HCT116 (cell line): ENCODE measurements at places on chromosomes 3 and 15.

DNA sequence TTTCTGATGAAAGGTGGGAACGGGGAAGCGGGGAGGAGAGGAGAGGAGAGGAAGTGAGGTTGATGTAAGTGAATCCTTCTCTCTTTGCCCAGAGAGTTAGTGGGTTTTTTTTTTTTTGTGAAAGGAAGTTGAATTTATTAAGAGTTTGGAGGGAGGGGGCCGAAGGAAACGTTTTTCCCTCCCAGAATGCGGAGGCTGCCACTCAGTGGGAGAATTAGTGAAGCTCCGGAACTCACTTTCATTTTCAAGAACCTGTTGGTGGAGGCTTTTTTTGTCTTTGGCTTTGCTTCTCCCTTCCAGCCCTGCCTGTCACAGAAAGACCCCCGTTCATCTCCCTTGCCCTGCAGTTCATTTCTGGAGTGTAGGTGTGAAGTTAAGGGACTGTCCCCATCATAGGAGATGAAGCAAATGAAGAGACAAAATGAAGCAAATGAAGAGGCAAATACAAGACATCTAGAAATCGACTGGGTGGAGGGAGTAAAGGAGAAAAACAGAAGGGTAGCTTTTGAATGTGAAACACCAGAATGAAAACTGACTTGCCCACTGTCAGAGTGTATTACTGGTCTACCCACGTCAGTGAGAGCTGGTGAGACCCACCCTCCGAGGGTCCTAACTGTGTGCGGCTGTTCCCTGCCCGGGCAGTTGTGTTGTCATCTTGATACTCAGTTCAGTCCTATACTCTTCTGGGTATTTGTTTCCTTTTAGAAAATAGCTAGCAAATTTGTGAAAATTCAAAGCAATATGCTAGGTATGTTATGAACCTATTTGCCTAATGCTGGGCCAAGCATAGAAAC is 91.5 kb downstream of the ITPR1 start:
- no peak for DNase-seq
- H3K36me3 ChIP-seq, result no peaks in the 10 kb centered on the region
- H3K27me3 ChIP-seq, result no peaks in the 10 kb centered on the region; the same call in 1 of the 2 replicates
- no peak overlapping the region for H3K4me3 ChIP-seq

DNA sequence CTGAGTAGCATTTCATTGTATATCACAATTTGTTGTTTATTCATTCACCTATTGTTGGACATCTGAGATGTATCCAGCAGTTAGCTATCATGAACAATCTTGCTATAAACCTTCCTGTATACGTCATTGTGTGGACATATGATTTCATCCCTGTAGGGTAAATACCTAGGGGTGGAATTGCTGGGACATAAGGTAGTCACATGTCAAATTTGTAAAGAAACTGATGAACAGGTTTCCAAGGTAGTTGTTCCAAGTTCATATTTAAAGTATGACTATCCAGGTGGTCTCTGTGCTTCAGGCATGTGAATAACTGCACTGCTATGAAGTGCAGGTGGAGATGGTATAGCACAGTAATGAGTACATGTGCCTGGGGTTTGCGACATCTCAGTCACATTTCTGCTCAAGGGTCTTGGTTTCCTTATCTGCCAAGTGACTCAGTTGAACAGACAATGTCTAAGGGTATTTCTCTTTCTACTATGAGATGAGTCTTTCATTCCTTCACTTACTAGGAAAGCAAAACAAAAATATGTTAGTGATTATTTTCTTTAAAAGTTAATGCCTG is 229.0 kb upstream of the HES1 start:
- no peak overlapping the region for H3K4me3 ChIP-seq
- no peaks in the 10 kb centered on the region for H3K27me3 ChIP-seq
- H3K36me3 ChIP-seq, result no peaks in the 10 kb centered on the region
- H3K4me1 ChIP-seq, result no peaks in the 10 kb centered on the region
- no peak overlapping the region for H3K27ac ChIP-seq

- no peaks in the 10 kb centered on the region for H3K36me3 ChIP-seq
- no peaks in the 10 kb centered on the region for H3K4me1 ChIP-seq
- H3K4me3 ChIP-seq, result no peak overlapping the region
- peaks cover 21% of the 10 kb centered on the region; the same call in 1 of the 2 replicates for H3K27me3 ChIP-seq
- no peak overlapping the region for H3K27ac ChIP-seq
These were observed 329.2 kb downstream of the ARRDC4 start for GRCh38 chr15:98289747-98290146.

GRCh38 chr3:123739754-123740153 is 144.4 kb downstream of the MYLK start:
- no peaks in the 10 kb centered on the region for H3K4me1 ChIP-seq
- H3K27ac ChIP-seq, result no peak overlapping the region
- H3K36me3 ChIP-seq, result no peaks in the 10 kb centered on the region
- H3K27me3 ChIP-seq, result no peaks in the 10 kb centered on the region
- DNase-seq, result no peak

GRCh38 chr3:125462722-125463299 is 57.2 kb downstream of the SNX4 start:
- H3K27me3 ChIP-seq, result no peaks in the 10 kb centered on the region
- H3K4me3 ChIP-seq, result no peak overlapping the region
- H3K27ac ChIP-seq, result no peak overlapping the region
- DNase-seq, result no peak
- no peaks in the 10 kb centered on the region; the same call in 1 of the 2 replicates for H3K36me3 ChIP-seq
- H3K4me1 ChIP-seq, result no peaks in the 10 kb centered on the region

DNA sequence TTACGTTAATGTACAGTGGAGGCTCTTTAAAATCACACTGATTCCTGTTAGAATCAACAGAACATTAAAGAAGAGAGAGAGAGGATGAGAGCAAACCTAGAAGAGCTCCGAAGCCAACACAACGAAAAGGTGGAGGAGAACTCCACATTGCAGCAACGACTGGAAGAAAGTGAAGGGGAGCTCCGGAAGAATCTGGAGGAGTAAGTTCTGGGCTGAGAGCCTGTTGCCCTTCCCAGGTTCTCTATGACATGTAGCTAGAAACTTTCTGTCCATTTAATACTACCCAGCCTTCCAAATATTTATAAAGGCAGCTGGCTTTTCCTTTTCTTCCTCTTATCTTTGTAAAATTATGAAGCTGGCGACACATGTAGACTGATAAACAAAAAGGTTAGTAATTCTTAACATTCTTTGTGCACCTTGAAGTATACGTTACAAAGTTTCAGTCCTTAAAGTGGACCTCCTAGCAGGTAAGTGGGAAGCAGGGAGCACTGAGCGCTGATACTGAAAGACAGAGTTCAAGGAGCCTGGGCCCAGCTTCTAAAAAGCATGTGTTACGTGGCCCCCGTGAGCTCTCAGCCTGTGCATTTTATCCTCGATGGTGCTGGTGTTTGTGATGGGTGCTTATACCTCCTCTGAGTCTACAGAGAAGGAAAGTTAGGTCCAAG is 75.9 kb downstream of the CGNL1 start:
- H3K4me3 ChIP-seq, result no peak overlapping the region
- DNase-seq, result no peak
- H3K27ac ChIP-seq, result no peak overlapping the region
- no peaks in the 10 kb centered on the region for H3K4me1 ChIP-seq
- no peaks in the 10 kb centered on the region for H3K27me3 ChIP-seq

DNA sequence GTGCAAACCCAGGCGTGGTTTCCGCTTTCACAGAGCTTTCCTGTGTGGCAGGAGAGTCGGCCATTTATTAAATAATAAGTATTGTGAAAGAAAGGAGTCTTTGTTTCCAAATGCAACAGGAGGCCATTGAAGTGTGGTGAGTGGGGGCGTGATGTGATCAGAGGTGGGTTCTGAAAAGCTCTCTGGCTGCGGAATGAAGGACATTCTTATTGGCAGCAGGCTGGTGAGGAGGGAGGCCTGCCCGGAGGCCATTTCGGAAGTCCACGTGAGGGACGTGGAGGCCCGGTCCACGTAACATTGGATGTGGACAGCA is 11.1 kb downstream of the ARNT2 start:
- no peaks in the 10 kb centered on the region for H3K36me3 ChIP-seq
- H3K27ac ChIP-seq, result no peak overlapping the region
- no peak overlapping the region for H3K4me3 ChIP-seq
- no peaks in the 10 kb centered on the region for H3K4me1 ChIP-seq

DNA sequence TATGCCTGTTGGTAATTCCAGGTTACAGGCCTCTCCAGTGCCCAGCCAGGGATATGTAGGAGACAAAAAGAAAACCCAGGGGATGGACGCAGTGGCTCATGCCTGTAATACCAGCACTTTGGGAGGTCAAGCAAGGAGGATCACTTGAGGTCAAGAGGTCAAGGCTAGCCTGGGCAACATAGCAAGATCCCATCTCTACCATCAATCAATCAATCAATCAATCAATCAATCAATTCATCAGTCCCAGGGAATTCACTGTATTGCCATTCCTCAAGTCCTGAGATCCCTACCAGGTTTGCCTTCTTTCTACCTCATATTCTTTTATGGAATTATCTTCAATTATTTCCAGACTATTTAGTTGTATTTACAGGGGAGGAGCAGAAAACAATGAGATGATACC is 82.2 kb downstream of the DHX30 start:
- no peaks in the 10 kb centered on the region for H3K36me3 ChIP-seq
- H3K4me3 ChIP-seq, result no peak overlapping the region
- no peaks in the 10 kb centered on the region for H3K27me3 ChIP-seq

- peaks cover 3% of the 10 kb centered on the region; the same call in 1 of the 2 replicates for H3K4me1 ChIP-seq
- peaks cover 27% of the 10 kb centered on the region; the same call in 1 of the 2 replicates for H3K36me3 ChIP-seq
- H3K27ac ChIP-seq, result no peak overlapping the region
- H3K27me3 ChIP-seq, result no peaks in the 10 kb centered on the region
- no peak overlapping the region for H3K4me3 ChIP-seq
These were observed 92.9 kb downstream of the WDR76 start for GRCh38 chr15:43919540-43920253.

DNA sequence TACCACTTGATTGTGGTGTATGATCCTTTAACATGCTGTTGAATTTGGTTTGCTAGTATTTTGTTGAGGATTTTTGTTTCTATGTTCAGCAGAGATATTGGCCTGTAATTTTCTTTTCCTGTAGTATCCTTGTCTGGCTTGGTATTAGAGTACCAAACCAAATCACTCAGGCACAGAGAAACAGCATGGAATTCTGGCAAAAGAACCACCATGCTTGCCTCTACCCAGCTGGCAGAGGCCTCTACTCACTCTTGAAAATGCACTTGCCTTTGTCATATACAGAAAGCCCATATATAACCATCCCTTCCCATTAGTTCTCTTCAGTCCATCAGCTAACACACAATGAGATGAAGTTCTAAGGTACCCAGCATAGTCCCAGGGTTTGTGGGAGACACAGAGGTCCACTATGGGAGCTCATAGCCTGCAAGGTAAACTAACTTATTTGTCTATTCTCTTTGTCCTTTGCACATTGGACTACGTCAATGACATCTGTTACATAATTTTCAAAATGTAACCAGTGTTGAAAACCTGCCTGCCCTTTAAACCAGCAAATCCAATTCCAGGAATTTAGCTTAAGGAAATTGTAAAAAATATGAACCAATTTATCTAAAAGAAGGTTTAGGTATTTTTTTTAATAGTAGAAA is 82.1 kb upstream of the POMGNT2 start:
- H3K27me3 ChIP-seq, result no peaks in the 10 kb centered on the region
- no peak overlapping the region for H3K27ac ChIP-seq
- H3K4me1 ChIP-seq, result no peaks in the 10 kb centered on the region

GRCh38 chr3:12413721-12414255 is 70.5 kb upstream of the TSEN2 start:
- no peaks in the 10 kb centered on the region for H3K36me3 ChIP-seq
- no peak overlapping the region for H3K4me3 ChIP-seq
- H3K27me3 ChIP-seq, result no peaks in the 10 kb centered on the region
- peaks cover 8% of the 10 kb centered on the region; the same call in 1 of the 2 replicates for H3K4me1 ChIP-seq
- H3K27ac ChIP-seq, result no peak overlapping the region

- H3K27me3 ChIP-seq, result no peaks in the 10 kb centered on the region
- no peak overlapping the region for H3K27ac ChIP-seq
- no peak overlapping the region for H3K4me3 ChIP-seq
- DNase-seq, result no peak
- H3K36me3 ChIP-seq, result no peaks in the 10 kb centered on the region
- no peaks in the 10 kb centered on the region for H3K4me1 ChIP-seq
These were observed 180.7 kb upstream of the GRM7 start for GRCh38 chr3:6680119-6680806.

DNA sequence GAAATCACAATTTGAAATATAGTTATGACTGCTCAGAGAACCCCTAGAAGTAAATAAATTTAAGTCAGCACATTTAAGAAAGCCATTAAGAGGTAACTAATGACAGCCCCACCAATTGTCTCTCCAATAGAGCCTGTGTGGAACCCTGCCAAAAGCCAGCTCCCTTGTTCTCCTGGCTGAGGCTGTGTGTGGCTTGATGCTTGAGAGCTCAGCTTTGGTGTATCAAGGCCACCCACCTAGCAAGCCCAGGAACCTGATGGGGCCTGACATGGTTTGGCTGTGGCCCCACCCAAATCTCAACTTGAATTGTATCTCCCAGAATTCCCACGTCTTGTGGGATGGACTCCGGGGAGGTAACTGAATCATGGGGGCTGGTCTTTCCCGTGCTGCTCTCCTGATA is 106.9 kb downstream of the LRRN1 start:
- H3K36me3 ChIP-seq, result no peaks in the 10 kb centered on the region
- H3K4me3 ChIP-seq, result no peak overlapping the region

DNA sequence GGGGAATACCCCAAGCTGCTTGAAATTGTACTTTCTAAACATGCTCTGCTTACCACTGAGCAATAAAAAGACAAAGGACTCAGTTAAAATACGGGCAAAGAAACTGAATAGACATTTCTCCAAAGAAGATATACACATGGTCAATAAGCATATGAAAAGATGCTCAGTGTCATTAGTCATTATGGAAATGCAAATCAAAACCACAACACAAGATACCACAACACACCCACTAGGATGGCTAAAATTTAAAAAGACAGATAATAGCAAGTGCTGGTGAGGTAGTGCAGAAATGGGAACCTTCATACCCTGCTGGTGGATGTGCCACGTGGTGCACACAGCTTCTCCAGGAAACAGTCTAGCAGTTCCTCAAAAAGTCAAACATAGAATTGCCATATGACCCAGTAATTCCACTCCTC is 21.3 kb downstream of the LRIG1 start:
- H3K4me1 ChIP-seq, result no peaks in the 10 kb centered on the region
- no peak overlapping the region for H3K4me3 ChIP-seq
- H3K36me3 ChIP-seq, result no peaks in the 10 kb centered on the region
- no peak overlapping the region for H3K27ac ChIP-seq

DNA sequence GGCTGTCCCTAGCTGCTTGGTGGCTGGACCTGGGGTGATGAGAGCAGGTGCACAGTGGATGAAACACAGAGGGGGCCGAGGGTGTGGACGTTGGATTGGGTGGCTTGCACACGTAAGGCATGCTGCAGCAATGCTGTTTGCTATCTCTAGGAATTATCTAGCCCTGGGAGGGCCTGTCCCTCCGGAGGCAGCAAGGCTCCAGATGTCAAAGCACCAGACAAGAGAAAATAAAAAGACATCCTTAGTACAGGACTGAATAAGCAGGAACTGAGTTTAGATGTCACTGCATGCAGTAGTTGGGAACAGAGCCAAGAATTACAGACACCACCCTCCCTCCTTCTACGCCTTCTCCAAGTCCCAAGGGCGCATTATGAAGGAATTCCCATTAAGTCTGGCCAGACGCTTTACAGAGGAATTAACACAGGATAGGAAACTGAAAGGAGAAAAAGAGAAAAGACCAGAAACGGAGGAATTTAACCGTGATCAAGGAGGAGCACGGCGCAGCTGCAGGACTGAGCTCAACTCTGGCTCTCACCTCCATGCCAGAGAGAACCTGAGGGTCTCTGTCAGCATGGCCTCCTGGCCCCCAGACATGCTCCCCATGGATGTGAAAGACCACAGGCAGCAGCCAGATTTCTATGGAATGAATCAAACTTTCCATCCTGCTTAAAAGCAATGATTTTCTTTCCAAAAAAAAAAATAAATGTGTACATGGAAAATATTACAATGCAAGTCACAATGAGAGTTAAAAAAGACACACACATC is 13.8 kb downstream of the ATP10A start:
- DNase-seq, result no peak
- no peaks in the 10 kb centered on the region for H3K36me3 ChIP-seq
- H3K4me1 ChIP-seq, result no peaks in the 10 kb centered on the region
